ENCODE measurements at places on chromosomes 7 and 10.

DNA sequence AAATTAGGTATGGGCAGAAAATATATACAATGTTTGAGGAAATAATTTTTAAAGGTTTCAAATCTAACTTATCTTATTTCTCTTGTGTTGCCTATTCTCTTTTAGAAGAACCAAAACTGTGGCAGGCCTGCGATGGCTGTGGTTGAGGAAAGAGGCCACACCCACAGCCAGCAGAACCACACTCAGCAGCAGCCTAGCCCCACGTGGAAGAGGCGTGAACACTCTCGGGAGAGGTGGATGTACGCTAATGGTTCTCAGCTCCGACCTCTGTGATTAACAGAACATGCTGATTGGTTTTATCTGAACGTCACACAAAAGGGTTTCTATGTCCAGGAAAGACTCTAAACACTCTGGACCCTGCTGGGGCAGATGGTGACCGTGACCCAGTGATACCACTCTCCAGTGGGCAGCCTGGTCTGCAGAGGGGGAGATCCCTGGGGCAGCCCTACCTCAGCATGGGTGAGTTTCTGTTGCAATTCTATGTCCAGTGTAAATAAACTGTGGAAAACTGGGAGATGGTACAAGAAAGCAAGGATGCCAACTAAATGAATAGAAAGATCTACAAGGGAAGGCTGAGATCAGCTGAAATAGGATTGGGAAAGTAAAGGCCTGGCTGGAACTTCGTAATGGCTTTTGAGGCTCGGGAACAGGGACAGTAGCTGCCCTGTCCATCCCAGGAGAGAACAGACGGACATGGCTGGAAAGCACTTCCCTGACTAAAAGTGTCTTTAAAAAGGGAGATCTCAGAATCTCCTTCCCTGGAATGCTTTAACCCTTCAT, 26.6 kb downstream of the DIP2C start:
- H3K27ac ChIP-seq: no peak overlapping the region
- H3K4me1 ChIP-seq: peaks cover 19% of the 10 kb centered on the region
- H3K36me3 ChIP-seq: no peaks in the 10 kb centered on the region
- DNase-seq: no peak
- H3K4me3 ChIP-seq: no peak overlapping the region

DNA sequence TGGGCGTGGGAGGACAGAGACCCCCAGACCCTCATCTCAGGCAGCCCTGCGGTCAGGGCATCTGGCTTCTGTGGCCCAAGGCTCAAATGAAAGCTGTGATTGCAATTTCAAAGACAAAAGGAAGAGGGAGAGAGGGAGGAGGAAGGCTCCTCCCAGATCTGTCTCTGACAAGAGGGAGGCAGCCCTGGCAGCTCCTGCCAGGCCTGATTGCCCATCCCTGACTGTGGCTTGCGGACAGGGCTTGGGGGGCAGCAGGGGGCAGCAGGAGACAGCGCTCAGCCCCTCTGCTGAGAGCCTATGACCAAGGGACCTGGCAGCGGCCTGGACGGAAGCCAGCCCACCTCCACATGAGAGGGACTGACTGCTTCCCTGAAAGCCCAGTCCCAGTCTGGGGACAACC, 91.8 kb downstream of the PTPRN2 start:
- no peaks in the 10 kb centered on the region for H3K36me3 ChIP-seq
- no peak overlapping the region for H3K4me3 ChIP-seq
- no peak for DNase-seq
- H3K27ac ChIP-seq: no peak overlapping the region

DNA sequence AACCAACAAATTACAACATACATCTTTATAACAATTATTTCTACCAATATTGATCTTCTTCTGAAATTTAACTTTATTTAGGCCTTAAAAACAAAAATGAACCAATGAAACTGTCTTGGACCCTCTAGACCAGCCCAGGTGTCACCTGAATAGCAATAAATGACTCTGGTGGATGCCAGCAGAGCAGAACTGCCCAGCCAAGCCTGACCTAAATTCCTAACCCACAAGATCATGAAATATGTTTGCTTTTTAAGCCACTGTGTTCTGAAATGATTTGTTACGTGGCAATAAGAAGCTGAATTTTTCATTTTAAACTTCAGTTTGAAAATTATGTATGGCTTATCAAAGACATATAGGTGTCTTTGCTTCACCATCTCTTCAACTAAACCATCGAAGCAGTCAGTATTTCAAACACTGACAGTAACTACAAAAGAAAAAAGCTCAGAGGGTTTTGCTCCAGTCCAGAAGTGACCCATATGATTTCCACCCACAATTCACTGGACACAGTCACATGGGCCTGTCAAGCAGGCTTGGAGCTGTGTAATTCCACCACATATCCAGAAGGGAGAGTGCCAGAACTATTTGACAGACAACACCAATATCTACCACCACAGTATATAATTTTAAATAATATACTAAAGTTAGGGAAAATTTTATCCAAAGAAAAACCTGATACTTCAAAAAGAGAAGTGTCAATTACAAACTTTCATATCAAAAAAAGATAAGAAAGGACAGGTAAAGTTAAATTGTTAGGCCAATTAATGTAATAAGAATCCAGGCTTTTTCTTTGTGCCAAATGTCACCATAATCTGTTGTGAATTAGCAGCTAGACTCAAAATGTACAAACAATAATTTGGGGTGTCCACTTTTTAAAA, 94.5 kb downstream of the KMT2C start:
- no peaks in the 10 kb centered on the region for H3K27me3 ChIP-seq
- no peaks in the 10 kb centered on the region for H3K36me3 ChIP-seq
- no peak for DNase-seq
- no peak overlapping the region for H3K4me3 ChIP-seq

DNA sequence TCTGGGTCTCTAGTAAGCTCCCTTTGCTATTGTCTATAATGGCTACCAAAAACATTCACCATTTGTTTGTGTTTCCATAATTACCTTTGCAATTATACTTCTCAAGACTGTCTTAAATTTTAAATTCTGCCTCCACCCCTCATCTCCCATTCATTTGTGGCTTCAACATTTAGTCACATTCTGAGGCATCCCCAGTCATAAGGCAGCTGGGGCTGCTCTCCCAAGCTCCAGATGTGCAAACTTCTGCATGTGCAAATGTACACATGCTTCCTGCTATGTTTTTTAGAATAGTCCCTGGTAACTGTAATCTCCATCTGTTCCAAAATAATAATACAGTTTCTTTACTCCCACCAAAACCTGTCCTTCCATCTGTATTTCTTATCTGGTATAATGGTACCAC, 97.3 kb downstream of the CDK6 start:
- no peak overlapping the region for H3K4me3 ChIP-seq
- no peaks in the 10 kb centered on the region for H3K36me3 ChIP-seq
- H3K4me1 ChIP-seq: peaks cover 3% of the 10 kb centered on the region
- DNase-seq: no peak
- no peaks in the 10 kb centered on the region for H3K27me3 ChIP-seq
- no peak overlapping the region for H3K27ac ChIP-seq

DNA sequence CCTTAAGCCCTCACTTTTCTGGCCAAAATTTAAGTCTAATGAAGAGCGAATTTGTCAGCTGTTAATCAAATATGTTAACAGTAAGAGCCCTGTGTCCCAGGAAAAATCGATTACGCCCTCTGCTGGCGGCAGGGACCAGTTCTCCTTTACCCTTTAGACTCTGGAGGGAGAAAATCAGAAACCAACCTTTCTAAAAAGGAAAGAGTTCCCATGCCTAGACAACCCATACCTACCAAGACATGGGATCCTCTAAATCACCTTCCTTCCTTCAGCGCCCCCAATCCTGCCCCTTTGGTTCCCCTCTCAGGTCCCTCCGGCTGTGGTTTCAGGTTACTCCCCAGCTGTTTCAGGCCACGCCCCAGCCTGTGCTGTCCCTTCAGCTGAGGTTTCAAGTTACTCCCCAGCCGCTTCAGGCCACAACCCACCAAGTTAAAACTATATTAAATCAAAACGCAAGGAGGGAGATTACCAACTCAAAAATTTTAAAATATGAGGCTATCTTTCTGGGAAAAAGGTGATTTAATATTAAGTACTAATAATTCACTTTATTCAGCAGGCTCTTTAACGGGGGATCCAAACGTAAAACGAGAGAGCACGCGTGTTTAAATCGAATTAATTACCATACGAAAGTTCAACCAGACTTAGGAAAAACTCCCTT, 1.4 kb upstream of the AKR1B15 start:
- no peaks in the 10 kb centered on the region for H3K4me1 ChIP-seq
- no peaks in the 10 kb centered on the region for H3K36me3 ChIP-seq
- peak overlapping the region; percentile 42 for H3K27ac ChIP-seq
- H3K4me3 ChIP-seq: peak overlapping the region; percentile 46

DNA sequence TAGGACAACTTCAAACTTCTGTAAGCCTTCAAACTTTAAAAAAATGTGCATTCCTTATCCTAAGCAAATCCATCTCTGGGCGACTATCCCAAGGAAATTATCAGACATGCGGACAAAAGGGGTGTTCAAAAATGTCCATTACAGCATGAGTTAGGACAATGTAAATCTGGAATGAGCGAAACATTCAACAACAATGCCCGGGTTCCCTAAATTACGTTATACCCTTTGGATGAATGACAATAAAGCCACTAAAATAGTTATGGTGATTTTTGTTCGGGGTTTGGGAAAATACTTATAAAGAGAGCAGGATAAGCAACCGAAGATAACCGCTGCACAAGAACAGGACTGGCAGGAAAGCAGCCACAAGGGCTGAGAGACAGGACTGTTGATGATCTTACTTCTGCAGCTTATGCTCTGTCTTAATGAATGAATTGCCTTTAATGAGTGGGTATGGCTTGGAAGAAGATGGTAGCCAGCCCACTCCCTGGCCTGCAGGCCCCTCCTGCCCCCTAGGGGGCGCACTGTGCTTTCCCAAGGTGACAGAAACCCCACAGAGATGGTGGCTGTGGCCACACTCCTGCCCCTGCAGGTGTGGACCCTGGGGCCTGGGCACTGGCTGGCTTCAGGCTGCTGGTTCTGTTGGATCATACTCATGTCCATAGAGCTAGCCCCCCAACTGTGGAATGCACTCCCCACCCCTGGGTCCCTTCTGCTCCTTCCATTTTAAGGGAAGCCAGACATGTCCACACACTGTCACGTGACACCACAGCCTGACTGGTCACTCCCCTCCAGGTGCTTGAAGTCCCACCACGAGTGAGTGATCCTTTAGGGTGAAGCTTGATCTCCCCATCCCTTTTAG, 45.0 kb downstream of the ZCCHC24 start:
- no peak for DNase-seq
- peak overlapping the region; percentile 89 for H3K27ac ChIP-seq
- no peak overlapping the region for H3K4me3 ChIP-seq
- no peaks in the 10 kb centered on the region for H3K36me3 ChIP-seq
- H3K27me3 ChIP-seq: no peaks in the 10 kb centered on the region

DNA sequence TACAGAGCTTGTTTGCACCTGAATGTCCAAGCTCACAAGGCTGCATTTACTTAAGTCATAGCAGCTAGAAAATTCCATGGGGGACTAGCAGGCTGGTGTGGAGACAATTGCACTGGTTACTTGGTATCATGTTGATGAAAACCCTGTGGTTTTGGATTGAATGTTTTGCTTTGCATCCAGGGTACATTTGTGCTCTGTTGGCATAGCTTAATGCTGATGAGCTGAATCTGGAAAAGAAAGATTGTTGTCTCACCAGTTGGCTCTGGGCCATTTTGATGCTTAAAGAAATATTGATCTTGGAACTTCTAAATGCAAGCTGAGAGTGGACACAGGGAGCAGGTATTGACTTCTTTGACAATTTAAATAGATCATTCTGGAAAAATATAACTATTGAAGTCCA, 122.5 kb upstream of the MBL2 start:
- H3K27me3 ChIP-seq: no peaks in the 10 kb centered on the region
- no peak overlapping the region for H3K4me3 ChIP-seq
- no peak overlapping the region for H3K27ac ChIP-seq
- H3K4me1 ChIP-seq: no peaks in the 10 kb centered on the region
- DNase-seq: no peak

DNA sequence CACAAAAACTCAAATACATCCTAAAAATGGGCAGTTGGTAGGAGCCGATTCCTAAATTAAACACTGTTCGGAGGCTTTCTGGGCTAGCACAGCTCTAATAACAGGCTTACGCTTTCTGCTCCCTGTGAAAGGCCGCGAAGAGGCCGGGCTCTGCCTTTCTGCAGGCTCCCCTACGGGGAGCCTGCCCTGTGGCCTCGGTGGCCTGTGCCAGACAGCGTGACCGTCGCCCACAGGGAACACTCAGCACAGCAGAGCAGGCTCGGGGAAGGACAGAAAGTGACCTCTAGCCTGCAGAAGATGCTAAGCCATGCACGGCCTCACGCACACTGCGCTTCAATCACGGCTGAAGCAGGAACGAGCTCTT, 64.2 kb downstream of the DIP2C start:
- H3K4me3 ChIP-seq: no peak overlapping the region
- H3K27ac ChIP-seq: peak overlapping the region; percentile 87
- peaks cover 44% of the 10 kb centered on the region for H3K4me1 ChIP-seq
- H3K27me3 ChIP-seq: no peaks in the 10 kb centered on the region

GRCh38 chr10:35340975-35341374, 4.7 kb downstream of the CCNY start:
- no peak overlapping the region for H3K27ac ChIP-seq
- no peak for DNase-seq
- H3K27me3 ChIP-seq: no peaks in the 10 kb centered on the region
- H3K4me3 ChIP-seq: no peak overlapping the region

DNA sequence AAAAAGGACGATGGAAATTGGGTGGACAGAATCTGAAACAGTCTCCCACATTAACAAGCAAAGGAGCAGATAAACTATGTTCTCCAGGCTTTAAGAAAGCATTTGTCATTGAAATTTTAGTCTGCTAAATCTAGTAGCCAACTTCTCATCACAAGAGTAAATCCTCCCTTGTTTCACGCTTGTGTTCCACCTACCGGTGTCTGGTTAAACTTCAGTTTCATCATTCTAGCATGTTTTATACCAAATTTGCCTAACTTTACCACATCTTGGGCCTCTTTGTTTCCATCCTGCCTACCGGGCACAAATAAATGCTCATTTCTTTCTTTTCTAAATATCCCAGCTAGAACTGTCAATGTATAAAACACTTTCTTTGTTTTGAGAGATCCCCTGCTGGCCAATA, 5.8 kb downstream of the LIPA start:
- no peaks in the 10 kb centered on the region for H3K36me3 ChIP-seq
- no peak overlapping the region for H3K27ac ChIP-seq
- H3K4me1 ChIP-seq: peaks cover 4% of the 10 kb centered on the region
- no peaks in the 10 kb centered on the region for H3K27me3 ChIP-seq

DNA sequence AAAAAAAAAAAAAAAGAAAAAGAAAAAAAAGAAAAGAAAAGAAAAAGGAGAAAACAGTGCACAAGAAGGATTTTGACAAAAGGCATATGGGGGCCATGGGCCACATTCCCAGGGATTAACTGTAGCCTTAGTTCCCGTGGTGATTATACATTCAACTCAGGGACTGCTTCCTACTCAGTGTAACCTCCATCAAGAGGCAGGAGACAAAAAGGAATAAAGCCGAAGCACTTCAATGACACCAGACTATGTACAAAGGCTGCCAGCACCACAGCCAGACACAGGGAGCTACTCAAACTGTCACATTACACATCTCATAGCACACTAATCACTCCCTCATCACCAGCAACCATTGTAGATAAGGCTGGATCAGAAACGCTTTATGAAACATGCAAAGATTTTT, 5.1 kb upstream of the PMPCB start:
- H3K4me3 ChIP-seq: no peak overlapping the region
- no peaks in the 10 kb centered on the region for H3K36me3 ChIP-seq
- peaks cover 2% of the 10 kb centered on the region for H3K27me3 ChIP-seq
- DNase-seq: no peak
- H3K27ac ChIP-seq: no peak overlapping the region

GRCh38 chr7:148296994-148297644, 293.4 kb upstream of the C7orf33 start:
- H3K4me1 ChIP-seq: no peaks in the 10 kb centered on the region
- no peak for DNase-seq
- H3K36me3 ChIP-seq: no peaks in the 10 kb centered on the region
- no peak overlapping the region for H3K27ac ChIP-seq
- H3K27me3 ChIP-seq: no peaks in the 10 kb centered on the region
